ENCODE measurements at places on chromosomes 5 and 9.

GRCh38 chr5:173751266-173751600, 134.8 kb upstream of the BOD1 start:
- DNase-seq = no peak

DNA sequence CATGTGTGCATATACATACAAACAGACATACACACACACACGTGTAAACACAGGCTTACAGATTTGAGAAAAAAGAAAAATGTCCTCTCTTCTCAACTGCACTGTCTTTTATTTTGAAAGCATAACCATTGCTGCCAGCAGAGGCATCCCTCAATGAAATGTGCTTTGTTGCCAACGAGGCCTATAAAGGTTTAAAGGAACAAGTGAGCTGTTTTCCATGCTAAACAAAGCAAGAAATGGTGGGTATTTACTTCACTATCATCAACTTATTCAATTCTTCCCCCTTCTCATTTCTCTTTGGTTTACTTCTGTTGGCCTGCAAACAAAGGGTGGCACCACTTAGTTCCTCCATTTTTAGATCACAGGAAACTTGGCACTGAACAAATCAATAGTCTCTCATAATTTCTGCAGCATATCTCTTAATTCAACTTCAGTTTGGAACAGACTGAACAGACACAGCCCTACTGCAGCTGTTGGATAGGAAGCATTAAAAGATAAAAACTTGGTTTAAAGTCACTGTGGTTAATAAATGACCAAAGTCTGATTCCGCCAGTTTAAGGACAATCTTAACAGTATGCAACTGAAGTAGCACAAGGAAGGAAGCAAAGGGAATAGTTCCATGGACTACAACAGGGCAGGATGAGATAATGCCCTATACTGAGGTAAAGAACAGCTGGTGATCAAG, 21.7 kb downstream of the TTC33 start:
- DNase-seq = no peak

DNA sequence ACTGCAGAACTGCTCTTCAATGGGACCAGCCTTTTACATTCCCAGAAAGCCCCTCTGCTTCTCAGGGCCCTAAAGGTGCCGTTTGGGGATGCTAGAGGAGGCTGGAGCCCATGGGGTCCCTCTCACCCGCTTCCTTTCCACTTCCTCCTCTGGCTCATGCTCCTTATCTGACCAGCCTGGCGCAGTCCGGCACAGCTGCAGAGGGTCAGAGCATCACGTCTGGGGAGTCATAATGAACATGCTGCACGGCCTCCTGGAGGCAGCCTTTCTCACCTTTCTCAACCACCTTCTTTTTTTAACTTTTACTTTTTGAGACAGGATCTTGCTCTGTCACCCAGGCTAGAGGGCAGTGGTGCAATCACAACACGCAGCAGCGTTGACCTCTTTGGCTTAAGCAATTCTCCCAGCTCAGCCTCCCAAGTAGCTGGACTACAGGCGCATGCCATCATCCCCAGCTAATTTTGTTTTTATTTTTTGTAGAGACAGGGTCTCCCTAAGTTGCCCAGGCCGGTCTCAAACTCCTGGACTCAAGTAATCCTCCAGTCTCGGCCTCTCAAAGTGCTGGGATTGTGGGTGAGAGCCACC, 15.1 kb upstream of the TCF7 start:
- no peak for DNase-seq

DNA sequence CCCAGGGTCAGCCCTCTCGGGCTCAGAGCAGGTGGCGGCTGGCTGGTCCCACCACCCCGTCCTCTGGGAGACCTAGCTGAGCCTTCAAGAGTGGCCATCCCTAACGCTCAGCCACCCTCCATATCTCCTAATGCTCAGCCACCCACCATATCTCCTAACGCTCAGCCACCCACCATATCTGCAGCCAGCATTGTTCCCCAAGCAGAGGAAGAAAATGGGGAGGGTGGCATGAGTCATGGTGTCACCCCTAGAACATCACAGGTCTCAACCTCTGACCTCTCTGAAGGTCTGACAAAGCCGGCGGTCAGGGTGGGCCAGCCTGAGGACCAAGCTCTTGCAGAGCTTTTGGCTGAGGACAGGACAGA, 14.7 kb downstream of the LHX3 start:
- DNase-seq = no peak

DNA sequence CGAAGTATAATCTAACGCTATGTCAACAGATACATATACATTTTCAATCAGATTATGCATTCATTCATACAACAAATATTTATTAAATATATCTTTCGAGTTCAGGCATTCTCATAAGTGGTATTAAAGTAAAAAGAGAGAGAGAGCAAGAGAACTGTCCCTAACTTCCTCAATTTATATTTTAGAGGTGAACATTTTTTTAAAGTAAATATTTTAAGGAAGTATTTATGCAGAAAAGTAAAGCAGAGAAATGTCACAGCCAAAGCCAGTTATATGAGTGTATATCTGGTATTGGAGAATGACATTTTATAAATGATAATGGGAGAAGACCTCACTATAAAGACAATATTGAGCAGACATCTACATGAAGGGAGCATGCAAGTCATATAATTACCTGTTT, 667.3 kb upstream of the CDH9 start:
- no peak for DNase-seq

Data from caudate nucleus (tissue), 63 donors.